ENCODE measurements at places on chromosomes 6 and 20.

- no peak for DNase-seq
Observed at GRCh38 chr20:12023194-12023795, 105.6 kb downstream of the BTBD3 start.

- DNase-seq, result no peak
Observed at GRCh38 chr20:63268256-63268655, 4.4 kb upstream of the ARFGAP1 start.

- DNase-seq, result no peak
Observed at GRCh38 chr6:141024526-141024925, 1108.2 kb upstream of the GJE1 start.

- DNase-seq, result no peak
Observed at GRCh38 chr6:104597541-104598050, 262.1 kb downstream of the HACE1 start.

DNA sequence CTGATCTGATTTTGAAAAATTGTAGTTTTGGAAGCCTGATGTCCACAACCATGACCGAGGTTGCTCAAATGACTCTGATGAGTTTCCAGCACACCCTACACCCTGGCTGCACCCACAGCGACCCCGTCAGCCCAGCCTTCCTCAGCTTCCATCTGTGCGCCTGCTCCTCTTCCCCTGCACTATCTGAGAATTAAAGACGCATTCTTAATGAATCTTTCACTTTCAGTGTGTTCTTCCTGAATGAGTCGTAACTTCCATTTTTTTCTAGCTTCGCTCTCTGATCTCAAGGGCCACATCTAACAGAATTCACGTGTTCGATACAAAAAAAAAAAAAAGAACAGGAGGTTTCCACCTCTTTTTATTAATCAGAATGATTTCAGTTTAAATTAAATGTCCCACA lies 21.3 kb upstream of the RREB1 start:
- DNase-seq, result peak; percentile 5

- no peak for DNase-seq
Observed at GRCh38 chr6:161745594-161746141, 471.8 kb upstream of the AGPAT4 start.

GRCh38 chr6:63352069-63352543 lies 32.3 kb upstream of the LGSN start:
- DNase-seq, result no peak

DNA sequence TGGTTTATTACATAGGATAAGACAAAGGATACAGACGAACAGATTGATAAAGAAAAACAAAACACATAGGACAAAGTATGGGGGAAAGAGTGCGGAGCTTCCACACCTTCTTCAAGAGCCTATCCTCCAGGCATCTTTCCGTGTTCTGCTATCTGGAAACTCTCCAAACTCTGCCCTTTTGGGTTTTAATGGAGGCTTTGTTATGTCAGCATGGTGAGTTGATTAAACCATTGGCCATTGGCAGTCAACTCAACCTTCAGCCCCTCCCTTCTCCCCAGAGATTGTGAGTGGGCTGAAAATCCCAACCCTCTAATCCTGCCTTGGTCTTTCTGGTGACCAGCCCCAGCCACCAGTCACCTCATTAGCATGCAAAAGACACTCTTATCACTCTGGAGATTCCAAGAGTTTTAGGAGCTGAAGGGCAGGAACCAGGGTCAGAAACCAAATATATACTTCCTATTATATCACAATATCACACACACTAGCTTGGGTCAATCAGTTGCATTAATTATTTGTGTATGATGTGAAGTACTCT lies 23.8 kb downstream of the HLA-DOB start:
- DNase-seq, result no peak

DNA sequence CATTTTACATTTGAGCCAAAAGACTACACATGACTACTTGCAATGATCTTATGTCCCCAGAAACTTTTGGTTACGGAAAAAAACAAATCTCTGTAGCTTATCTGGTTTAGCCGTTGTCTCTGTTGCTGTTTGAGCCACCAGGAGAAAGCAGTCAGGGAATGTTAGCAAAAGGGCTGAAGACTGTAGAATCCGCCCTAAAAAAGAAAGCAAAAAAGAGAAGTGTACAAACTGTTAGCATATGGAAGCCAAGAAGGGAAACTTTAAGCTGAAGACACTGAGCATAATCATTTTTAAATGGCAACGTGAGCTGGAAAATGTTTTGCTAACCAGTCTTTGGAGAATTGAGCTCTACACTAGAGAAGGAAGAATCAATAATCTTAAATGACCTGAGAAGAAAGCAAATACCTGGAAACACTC lies 69.9 kb upstream of the MYLIP start:
- DNase-seq, result no peak

DNA sequence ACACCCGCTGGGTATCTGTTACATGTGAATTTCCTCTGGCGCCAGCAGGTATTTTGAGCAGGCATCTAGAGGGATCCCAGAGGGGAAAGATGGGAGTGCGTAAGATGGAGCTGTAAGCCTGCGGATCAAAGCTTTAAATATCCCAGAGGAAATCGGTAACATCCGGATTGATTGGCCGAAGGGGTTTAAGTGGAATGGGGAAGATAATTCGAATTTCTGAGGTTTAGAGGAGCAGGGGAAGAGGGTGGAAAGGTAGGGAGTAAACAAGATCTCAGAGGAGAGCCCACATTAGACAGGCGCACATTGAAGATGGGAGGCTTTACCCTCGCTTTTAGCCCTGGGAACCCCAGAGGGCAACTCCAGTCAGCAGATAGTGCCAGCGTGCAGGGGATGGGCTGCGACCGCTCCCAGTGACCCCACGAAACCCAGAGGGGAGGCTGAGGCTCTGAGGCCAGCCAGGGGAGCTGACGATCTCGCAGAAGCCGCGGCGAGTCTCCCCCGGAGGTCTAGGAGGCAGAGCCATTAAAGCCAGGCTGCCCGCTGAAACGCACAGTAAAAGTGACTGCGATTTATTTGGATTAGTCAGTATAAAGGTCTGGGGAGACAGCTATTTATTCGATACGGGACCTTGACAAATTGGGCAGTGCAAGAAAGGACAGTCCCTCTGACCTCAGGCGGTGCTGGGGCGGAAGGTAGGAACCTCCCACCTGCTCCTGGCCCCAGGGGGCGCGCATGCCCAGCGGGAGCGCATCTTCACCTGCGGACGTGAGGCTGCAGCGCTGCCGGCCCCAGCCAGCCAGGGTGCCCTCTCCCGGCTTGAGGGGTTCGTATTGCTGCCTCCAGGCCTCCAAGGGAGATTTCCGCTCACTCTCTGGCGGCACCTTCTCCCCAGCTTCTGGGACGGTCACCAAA lies 34.3 kb upstream of the TCF21 start:
- DNase-seq, result no peak

DNA sequence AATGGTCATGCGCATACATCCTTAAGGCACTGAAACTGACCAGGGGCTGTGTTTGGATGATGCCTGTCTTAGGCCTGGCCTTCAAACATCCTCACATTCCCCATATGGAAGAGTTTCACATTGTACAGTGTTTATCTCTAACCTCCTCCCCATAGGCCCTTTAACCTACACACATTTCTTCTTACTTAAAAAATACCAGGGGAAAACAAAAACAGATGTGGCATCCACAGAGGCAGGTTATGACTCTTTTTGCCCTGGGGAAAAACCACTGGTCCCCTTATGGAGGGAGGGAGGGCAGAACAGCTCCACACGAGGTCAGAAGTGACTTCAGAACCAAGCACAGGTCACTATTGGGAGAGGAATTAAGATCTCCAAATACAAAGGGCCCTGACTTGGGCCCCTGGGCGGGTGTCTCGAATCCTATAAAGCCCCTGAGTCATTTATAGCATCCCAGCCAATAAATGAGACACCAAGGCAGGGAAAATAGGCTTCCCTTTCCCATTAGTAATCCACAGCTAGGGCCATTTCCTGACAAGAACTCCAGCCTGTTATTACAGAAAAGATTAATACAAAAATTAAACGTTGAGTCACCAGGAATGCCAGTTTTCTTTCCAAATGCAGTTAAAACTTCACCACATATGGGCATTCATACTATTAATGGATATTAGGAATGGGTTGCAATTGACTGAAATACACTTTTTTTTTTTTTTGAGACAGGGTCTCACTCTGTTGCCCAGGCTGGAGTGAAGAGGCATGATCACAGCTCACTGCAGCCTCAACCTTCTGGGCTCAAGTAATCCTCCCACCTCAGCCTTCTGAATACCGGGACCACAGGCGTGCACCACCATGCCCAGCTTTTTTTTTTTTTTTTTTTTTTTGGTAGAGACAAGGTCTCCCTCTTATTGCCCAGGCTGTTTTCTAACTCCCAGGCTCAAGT lies 107.2 kb downstream of the ATP9A start:
- no peak for DNase-seq

GRCh38 chr6:146870760-146871159 lies 272.0 kb downstream of the ADGB start:
- DNase-seq, result no peak

- DNase-seq, result no peak
Observed at GRCh38 chr6:101626269-101626668, 232.8 kb downstream of the GRIK2 start.

DNA sequence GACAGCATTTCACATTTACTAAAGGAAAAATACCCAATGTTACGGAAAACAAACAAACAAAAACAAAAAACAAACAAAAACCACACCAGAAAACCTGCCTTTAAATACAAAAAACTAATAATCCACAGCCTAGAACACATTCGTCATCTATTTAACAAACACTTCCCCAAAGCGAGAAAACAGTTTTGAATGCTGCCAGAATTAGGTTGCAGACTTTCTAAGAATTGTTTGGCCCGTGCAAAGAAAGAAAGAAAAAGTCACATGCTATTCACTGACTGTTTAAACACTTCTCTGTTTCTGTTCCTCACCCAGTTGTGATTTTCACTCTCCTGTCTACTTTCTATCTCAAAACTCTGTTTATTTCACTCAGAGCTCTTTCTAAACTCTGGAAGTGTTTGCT lies 52.5 kb downstream of the BCAS1 start:
- DNase-seq, result no peak

DNA sequence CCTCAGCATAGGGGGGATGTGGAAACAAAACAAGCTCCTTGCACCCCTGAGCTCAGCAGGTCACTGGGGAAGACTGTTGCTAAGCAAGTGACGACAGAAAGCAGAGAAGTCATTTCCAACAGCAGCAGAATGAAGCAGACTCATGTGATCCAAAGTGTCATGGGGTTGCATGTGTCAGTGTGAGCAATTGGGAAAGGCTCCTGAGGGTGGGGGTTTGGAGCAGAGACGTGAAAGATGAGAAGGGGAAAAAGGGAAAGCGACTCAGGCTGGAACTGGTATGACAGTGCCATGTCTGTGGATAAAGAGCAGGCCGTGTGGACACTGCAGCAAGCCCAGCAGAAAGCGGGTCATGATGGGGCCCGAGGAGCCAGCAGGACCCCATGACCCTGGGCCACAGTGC lies 363.9 kb downstream of the PREX1 start:
- DNase-seq, result no peak

- no peak for DNase-seq
Observed at GRCh38 chr20:1868856-1869255, 26.4 kb upstream of the SIRPA start.

DNA sequence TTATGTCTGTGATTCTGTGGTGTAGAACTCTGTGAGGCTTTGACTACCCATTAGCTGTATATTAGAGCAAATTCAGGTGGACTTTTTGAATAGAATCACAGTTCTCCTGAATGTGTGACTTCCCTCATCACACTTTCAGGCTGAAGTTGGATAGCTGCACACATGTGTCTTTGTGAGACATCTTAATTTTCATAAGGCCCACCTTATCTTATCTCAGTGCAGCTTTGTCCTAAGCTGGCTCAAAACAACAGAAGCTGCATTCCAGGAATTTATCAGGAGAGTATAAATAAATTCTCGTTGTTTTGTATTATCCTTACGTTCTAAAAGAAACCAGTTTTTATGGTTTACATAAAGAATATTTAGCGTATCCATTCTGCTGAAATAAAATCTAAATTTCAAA lies 26.2 kb upstream of the SLC35D3 start:
- DNase-seq, result no peak

DNA sequence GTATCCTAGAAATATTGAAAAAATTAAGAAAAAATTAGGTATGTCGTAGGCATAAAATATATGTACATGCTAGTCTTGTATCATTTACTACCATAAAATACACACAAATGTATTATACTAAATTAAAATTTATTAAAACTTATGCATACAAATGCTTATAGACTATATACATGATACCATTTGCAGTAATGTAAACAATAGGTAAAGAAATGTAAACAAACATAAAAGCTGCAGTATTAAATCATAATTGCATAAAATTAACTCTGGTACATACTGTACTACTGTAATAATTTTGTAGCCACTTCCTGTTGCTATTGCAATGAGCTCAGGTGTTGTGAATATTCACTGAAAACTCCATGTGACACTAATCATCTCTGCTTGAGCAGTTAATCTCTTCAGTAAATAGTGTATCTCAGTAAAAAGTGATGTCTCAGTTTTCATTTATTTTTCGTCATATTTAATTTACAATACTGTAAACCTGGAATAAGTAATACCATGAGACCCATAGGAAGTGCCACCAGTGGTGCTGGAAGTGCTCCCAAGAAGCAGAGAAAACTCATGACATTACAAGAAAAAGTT lies 29.3 kb downstream of the RALGAPB start:
- DNase-seq, result no peak

Data from stimulated activated CD4-positive, alpha-beta T cell treated with anti-CD3 and anti-CD28 coated beads, TNF-alpha, amount 100 ng/mL, for 48 hours (primary cell).